Effector CD4-positive, alpha-beta T cell (primary cell): ENCODE measurements at places on chromosomes 12 and 14.

DNA sequence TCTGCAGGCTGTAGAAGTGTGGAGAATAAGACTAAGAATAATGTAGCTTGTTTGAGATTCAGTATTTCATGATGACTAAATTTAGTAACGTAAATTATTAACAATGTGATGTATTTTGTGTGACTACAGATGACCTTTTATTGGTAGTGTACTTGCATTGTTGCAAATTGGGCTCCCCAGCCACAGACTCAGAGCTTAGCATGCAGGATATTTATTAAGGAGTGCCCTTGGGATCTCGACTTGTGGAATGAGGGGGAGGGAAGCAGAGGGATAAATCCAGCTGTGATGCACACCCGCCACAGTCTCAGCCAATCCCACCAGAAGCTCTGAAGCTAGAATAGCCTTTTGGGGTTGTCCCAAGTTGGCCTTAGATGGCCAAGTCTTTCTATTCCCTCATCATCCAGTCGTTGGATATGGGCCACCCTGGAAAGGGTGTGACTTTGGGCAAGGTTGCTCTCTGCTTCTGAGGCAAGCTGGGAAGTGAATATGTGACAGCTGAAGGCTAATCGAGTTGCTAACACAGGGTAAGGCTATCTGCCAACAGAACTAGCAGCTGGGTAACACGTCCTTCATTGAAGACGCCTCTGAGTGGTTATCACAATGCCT is 42.1 kb upstream of the USP44 start:
- DNase-seq = no peak

DNA sequence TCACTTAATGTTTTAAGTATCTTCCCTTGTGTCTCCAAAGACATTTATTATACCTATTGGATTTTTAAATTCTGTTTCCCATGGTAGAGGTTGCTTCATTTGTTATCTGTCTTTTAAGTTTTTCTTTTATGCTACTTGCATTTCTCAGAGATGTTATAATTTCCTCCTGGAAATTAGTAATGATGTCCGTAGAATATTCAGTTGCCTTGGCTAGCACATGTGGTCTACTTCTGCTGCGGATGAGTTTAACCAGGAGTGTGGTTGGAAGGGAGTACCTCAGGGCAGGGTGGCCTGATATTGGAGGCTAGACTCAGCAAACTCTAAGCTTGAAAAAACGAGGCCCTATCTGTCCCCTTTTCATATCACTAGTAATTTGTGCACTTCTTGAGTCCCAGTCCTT is 8.8 kb upstream of the EVL start:
- no peak for DNase-seq

GRCh38 chr12:84813780-84814663 is 98.6 kb downstream of the SLC6A15 start:
- no peak for DNase-seq

DNA sequence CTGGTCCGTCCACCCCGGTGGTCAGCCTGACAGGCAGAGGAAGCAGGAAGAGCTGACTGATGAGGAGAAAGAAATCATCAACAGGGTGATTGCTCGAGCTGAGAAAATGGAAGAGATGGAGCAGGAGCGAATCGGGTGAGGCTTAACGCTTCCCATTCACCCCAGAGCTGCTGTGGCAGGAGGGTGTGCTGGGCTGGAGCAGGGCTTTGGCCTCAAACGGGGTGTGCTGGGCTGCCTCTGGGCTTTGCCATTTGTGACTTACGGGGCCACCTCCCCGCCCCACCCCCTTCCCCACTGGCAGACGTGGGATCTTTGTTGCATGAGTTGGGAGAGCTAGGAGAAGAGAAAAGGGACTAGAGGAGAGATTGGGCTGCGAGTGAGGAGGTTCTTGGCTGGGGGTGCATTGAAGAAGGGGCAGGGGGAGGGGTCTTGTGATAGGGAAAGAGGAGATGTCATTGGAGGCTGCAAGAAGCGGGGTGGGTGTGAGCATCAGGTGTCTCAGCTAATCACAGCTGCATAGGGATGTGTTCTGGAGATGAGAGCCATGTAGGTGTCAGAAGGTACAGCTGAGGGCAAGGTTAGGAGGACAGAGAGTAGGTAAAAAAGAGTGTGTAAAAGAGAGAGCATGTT is 56.3 kb downstream of the RPH3A start:
- DNase-seq = no peak
